ENCODE measurements at places on chromosomes 5 and 9.

GRCh38 chr5:67976891-67977601 is 238.5 kb upstream of the PIK3R1 start:
- DNase-seq: no peak

DNA sequence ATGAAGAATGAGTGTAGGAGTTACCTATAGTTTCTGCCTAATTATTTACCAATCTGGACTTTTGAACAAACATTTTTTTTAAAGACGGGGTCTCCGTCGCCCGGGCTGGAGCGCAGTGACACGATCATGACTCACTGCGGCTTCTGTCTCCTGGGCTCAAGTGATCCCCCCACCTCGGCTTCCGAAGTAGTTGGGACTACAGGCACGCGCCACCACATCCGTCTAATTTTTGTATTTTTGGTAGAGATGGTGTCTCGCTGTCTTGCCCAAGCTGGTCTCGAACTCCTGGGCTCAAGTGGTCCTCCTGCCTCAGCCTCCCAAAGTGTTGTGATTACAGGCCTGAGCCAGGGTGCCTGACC is 1.5 kb downstream of the CTNNA1 start:
- no peak for DNase-seq

- DNase-seq: no peak
Measured at GRCh38 chr5:148177207-148177606, 8.9 kb downstream of the SPINK14 start.

GRCh38 chr5:129406440-129406839 is 53.7 kb upstream of the ADAMTS19 start:
- no peak for DNase-seq

DNA sequence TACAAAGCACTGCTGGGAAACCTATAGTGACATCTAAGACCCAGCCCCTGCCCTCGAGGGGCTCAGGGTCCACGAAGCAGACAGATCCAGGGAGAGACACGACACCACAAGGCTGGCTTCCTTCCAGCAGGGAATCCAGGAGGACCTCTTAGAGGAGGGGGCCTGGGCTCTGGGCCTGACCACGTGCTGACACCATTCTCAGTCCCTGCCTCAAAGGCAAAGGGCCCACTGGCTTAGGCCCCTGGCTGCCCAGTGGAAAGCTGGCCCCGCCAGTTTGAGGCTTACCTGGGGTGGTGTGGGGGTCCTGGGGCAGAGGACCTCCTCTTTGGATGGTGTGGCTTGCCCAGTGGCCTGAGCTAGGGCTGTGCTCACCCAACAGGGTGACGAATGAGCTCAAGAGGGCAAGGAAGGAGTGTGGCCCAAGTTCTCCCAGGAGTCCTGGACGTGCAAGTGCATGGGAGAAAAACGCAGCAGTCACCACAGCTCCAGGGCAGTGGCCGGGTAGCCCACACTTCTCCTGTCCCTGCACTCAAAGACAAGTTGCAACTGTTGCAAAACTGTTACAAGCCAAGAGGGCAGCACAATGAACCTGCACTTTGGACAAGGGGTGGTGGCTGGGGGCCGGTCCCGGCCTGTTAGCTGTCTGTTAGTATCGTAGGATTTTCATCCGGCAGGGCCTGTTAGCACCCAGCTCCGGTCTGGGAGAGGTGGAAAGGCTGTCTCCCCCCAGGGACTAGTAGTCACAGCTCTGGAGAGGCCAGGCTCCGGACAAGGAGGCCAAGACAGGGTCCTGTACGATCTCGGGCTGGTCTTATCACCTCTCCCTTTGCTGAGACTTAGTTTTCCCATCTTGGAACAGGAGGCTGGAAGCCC is 1.5 kb upstream of the SARDH start:
- DNase-seq: no peak

DNA sequence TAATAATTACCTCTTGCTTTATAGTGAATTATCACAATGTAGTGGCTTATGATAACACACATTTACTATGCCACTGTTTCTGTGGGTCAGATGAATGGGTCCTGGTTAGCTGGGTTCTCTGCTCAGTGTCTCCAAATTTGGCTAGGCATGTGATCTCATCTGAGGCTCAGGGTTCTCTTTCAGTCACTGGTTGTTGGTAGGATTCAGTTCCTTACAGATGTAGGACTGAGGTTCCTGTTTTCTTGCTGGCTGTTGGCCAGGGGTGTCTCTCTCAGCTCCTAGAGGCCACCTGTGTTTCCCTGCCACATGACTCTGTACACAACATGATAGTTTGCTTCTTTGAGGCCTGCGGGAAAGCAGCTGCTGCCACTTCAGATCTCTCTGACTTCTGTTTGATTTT is 7.1 kb downstream of the NFX1 start:
- no peak for DNase-seq

- no peak for DNase-seq
Measured at GRCh38 chr5:59430066-59430685, 463.4 kb downstream of the PDE4D start.

DNA sequence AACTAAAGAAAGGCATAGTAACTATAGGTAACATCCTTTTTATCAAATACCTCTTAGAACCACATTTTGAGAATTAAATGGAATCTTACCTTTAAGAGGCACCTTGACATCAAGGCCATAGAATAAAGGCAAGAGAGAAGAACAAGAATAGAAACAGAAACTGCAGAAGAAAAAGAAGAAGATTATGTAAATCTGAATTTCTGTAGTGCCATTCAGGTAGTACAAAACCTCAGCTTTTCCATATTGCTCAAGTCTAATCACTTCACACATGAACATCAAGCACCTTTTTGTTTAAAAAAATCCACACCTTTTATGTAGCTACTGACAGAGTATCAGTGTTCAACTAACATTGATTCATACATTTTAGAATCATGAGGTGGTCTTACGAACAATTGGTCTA is 91.8 kb upstream of the DPYSL3 start:
- DNase-seq: no peak

DNA sequence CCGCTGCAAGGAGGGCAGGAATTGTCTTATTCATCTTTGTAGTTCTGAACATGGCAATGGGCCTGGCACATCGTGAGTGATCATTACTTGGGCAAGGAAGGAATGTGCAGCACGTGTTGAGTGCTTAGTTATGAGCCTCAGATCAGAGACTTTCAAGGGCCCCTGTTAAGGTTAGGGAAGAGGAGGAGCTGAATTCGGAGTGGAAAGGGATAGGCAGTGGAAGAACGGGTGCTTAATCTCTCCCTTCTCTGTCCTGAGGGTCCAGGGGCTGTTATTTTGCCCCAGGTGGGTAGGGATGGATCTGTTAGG is 59.5 kb upstream of the RARS1 start:
- no peak for DNase-seq

GRCh38 chr5:150578781-150579461 is 61.5 kb upstream of the SYNPO start:
- DNase-seq: no peak

DNA sequence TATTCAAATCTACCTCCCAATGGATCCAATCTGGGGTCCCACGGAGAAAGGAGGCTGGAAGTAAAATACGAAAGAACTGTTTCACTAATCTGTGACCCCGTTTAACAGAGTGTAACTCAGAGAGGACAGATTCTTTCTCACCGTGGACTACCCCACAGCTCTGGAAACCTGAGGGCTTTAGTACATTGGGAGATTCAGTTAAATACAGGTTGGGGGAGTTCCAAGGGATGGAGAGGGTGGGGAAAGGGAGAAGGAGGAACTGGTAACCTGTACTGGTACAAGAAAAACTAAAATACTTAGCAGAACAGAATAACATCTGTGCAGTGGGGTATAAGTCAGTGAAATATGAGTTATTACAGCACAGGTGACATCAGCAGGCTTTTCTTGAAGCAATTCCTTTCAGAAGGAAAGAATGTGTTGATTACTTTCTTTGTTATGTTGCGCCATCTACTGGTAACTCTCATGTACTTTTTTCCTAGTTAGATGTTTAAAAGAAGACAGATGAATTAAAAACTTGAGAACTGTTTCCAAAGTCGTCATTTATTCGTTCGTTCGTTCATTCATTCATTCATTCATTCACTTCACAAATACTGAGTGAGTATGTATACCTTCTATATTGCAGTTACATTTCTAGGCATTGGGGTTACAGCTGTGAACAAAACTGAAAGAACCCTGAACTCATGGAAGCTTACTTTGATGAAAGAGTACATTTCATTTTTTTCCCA is 30.0 kb upstream of the STOM start:
- peak; percentile 39 for DNase-seq

DNA sequence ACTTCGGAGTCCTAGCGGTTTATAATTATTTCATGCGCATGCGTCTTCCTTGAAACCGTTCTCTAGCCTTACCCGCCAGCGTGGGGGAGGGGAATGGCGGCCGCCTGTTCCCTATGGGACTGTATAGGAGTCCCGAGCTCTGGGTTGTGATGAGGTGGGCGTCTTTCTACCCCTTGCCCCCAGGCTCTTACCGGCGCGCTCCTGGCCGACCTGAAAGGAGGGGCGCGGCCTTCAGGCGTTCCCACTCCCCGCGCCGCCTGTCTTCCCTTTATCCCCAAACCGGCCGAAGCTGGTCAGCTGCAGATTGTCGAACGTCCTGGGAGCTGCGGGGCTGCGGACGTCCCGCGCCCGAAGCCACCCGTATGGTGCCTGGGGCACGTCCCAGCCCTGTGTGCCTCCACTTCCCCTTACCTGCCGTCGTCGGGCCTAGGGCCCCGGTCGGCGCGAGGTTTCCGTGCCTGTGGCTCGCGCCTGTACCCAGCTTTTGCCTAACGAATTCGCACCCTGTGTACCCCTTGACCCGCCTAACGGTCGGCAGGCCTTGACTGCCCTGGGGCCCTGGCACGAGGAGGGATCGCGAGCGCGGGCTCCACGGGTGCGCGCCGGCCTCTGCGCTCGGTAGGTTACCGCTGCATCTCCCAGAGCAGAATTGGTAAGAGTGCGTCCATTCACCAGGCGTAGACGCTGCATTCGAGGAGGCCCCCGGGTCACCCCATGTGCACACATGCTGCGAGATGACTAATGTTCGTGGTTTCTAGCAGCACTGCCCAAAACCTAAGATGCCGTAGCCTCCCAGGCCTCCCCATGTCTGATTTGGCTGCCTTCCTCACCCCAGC is 653 bp upstream of the HNRNPH1 start:
- DNase-seq: peak; percentile 35

DNA sequence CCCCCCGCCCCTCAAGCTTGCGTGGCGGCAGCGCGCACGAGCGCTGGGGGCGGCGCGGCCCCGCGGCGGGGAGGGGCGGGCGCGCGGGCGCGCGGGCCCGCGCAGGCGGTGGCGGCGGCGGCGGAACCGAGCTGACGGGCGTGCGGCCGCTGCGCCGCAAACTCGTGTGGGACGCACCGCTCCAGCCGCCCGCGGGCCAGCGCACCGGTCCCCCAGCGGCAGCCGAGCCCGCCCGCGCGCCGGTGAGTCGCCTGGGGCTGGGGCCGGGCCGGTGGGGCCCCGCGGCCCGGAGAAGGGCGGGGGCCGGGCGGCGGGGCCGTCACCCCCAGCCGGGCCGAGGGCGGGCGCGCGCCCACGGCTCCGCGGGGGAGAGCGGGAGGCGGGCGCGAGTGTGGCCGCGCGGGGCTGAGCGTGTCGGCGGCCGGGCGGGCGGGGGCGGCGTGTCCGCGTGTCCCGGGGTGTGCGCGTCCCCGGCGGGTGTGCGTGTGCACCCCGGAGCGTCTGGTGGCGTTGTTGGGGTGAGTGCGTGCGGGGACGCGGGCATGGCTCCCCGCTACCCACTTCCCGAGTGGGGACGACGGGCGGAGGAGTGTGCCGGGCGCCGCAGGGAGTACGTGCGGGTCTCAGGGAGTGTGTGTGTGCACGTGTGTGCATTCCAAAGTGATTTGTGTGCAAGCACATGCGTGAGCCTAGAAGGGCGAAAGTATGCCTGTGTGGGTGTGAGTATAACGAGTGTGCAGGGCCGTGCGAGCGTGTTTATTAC is at the start of gene NEK6:
NEK6 (plus strand) TSS at position 106 of the 763 bp plus-strand sequence. CDS start 44,016 bp downstream, outside the sequence.
- no peak for DNase-seq

DNA sequence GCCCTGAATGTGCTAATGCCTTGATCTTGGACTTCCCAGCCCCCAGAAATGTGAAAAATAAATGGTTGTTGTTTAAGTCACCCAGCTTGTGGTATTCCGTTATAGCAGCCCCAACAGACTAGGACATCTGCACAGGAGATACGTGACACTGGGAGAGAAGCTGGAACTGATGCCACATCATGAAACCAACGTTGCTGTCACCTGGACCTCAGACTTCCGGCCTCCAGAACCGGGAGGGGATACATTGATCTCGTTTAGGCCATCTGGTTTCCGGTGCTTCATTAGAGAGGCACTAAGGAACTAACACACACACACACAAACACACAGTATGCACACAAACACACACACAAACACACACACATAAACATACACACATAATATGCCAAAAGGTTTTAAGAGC is 75.0 kb upstream of the ICE1 start:
- no peak for DNase-seq

GRCh38 chr9:20620650-20621470 is 1.4 kb downstream of the MLLT3 start:
- peak; percentile 68 for DNase-seq

GRCh38 chr9:13166996-13167395 is 112.5 kb downstream of the MPDZ start:
- DNase-seq: peak; percentile 52

DNA sequence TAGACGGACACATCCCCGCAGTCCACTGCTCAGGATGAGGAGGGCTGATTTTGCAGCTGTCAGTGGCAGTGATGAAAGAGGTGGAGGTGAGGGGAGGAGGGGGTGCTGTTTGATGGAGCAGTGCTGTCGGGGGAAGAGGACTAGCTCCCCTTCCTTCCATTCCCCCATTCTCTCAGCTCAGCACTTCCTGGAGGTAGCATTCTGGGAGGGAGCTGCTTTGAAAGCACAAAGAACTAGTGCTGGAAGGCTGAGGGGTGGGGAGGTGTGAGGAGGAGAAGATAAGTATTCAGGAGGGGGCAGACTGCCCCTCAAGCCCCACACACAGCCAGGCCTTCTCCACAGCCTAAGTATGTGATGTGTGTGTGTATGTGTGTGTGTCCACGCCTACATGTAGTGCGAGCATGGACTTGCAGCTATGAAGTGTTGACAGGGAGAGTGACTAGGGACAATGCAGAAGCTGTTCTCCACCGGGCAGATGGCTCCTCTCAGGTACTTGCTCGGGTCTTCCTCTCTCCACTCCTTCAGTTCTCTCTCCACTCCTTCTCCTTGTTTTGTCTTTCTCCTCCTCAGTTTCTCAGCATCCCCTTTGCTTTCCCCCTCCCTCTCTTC is 65.5 kb upstream of the HSPA9 start:
- DNase-seq: no peak

DNA sequence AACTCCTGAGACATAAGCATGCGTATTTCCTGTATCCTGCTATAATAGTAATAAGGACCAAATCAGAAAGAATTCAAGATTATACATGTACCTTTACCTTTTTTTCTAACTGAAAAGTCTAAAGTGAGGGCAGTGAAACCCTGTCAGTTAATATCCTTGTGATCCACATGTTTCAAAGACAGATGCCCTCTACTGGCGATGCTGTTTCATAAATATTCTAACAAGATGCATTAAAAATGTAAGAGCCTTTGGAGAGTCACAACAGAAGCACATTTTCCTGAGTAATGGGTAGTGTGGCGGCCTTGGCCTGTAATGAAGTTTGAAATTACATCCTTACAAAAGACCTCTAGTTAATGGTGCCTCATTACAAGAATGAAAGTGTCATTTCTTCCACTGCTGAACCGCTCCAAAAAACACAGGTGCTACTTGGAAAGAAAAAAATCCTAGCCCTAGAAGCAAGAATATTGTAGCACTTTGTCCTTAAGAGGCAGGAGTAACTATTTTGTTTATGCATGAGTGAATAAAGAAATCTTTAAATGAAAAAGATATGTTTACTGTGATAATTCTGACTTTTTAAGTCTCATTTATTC is 232.6 kb downstream of the EPB41L4A start:
- peak; percentile 40 for DNase-seq

GRCh38 chr5:24053737-24054136 is 546.3 kb downstream of the PRDM9 start:
- no peak for DNase-seq
